Stimulated activated CD8-positive, alpha-beta memory T cell treated with anti-CD3 and anti-CD28 coated beads, Interleukin-7, amount 100 ng/mL, for 24 hours (primary cell): ENCODE measurements at places on chromosomes 11 and 22.

- DNase-seq = no peak
These were observed 4.4 kb downstream of the ARRB1 start for GRCh38 chr11:75346912-75347647.

- DNase-seq = no peak
These were observed 16.7 kb upstream of the TXNRD2 start for GRCh38 chr22:19958083-19959042.

- no peak for DNase-seq
These were observed 909 bp upstream of the ZNRD2 start for GRCh38 chr11:65569164-65569972.

GRCh38 chr22:32720924-32721323, 80.6 kb upstream of the TIMP3 start:
- DNase-seq = no peak

DNA sequence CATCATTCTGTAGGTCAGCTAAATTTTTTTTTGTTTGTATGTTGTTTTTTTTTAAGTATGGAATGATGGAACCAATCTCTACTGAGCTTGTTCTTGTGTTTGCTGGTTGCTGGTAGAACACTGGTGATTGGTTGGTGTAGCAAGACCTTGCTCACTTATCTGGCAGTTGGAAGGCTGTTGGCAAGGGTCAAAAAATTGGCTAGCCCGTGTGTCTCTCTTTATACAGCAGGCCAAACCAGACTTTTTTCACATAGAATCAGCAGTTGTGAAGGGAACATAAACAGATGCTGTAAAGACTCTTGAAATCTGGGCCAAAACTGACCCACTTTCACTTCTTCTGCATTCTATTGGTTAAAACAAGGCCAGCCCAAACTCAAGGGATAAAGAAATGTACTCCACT, 2026.5 kb downstream of the LRRC4C start:
- DNase-seq = no peak

DNA sequence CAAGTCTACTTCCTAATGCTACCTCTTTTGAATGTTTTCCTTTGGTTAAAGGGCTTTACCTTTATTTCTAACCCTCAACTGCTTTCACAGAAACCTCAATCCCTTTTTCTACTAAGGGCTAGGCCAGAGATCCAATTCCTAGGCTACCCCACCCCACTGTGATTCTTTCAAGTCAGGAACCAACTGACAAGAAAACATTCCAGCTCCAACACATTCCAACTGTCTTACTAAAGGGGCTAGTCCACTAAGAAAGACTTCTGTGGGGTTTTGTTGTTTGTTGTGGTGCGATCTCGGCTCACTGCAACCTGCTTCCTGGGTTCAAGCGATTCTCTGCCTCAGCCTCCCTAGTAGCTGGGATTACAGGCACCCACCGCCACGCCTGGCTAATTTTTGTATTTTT, 151.3 kb downstream of the APOL5 start:
- DNase-seq = no peak

- DNase-seq = no peak
These were observed 4.6 kb downstream of the NLRP6 start for GRCh38 chr11:282630-283360.
